ENCODE measurements at places on chromosomes 7 and 10. TPM values are rescaled to one million over a fixed set of nuclear protein-coding genes. Genes with fewer than 3 reads are reported as not detected.

The STEAP1B gene
- 0.69 TPM for polyA plus RNA-seq

The BEND7 gene
- polyA plus RNA-seq, result 7.6 TPM

The CDNF gene
- 0.95 TPM for polyA plus RNA-seq

The C7orf57 gene
- not detected for polyA plus RNA-seq

The CPA2 gene
- polyA plus RNA-seq, result 1.6 TPM

The SLC16A9 gene
- 5.3 TPM for polyA plus RNA-seq

The GOLGA7B gene
- 1.2 TPM for polyA plus RNA-seq

The TBXAS1 gene
- polyA plus RNA-seq, result 14.2 TPM

The GPR15LG gene
- polyA plus RNA-seq, result 324 TPM

The TMEM213 gene
- not detected for polyA plus RNA-seq

The LHPP gene
- polyA plus RNA-seq, result 17.1 TPM

The RBP4 gene
- polyA plus RNA-seq, result 3.0 TPM

The TRIM50 gene
- 0.69 TPM for polyA plus RNA-seq

The CYP26C1 gene
- polyA plus RNA-seq, result 0.03 TPM

The TFEC gene
- 2.1 TPM for polyA plus RNA-seq

The NKX2-3 gene
- 5.8 TPM for polyA plus RNA-seq

The CTAGE6 gene
- 0.06 TPM for polyA plus RNA-seq

The PDE6C gene
- polyA plus RNA-seq, result not detected

The AKR1C8 gene
- polyA plus RNA-seq, result not detected

The EIF5AL1 gene
- polyA plus RNA-seq, result 0.46 TPM

The RASSF4 gene
- 23.2 TPM for polyA plus RNA-seq

The ERVW-1 gene
- polyA plus RNA-seq, result 0.03 TPM

The CALCR gene
- polyA plus RNA-seq, result 0.03 TPM

All from sigmoid colon (tissue), 7 donors.